ENCODE measurements at places on chromosomes 6 and 20.

DNA sequence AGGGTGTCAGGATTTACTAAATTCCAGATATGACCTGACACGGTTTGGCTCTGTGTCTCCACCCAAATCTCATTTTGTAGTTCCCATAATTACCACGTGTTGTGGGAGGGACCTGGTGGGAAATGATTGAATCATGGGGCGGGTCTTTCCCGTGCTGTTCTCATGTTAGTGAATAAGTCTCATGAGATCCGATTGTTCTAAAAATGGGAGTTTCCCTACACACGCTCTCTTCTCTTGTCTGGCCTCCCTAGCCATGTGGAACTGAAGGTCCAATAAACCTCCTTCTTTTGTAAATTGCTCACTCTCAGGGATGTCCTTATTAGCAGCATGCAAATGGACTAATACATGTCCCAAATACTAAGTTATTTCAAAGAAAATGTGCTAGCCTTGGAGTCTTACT lies 121.1 kb downstream of the CENPW start:
- DNase-seq = no peak

- DNase-seq = no peak
Observed at GRCh38 chr6:26563488-26563887, 25.3 kb downstream of the HMGN4 start.

- no peak for DNase-seq
Observed at GRCh38 chr20:34536798-34537394, 20.7 kb downstream of the DYNLRB1 start.

GRCh38 chr6:118660218-118660569 lies 8.8 kb upstream of the CEP85L start:
- DNase-seq = peak; percentile 98

- no peak for DNase-seq
Observed at GRCh38 chr6:108966855-108967755, 118.9 kb downstream of the ARMC2 start.

DNA sequence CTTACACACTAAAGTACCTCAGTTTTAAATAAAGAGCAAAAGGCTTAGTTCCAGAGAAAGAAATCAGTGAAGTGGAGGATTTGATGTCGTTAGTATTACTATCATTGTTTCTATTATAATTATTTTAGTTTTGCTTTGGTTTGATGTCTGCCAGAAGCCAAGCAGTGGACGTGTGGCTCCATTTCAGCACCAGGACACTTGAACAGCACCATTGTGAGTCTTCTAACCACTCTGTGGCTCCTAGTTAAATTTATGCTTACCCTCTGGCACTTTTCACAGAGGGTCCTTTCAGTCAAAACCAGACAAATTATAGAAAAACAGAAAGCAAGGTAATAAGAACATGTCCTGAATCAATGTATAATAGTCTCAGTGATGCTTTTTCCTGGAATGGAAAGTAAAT lies 3.4 kb downstream of the COL9A1 start:
- DNase-seq = no peak

DNA sequence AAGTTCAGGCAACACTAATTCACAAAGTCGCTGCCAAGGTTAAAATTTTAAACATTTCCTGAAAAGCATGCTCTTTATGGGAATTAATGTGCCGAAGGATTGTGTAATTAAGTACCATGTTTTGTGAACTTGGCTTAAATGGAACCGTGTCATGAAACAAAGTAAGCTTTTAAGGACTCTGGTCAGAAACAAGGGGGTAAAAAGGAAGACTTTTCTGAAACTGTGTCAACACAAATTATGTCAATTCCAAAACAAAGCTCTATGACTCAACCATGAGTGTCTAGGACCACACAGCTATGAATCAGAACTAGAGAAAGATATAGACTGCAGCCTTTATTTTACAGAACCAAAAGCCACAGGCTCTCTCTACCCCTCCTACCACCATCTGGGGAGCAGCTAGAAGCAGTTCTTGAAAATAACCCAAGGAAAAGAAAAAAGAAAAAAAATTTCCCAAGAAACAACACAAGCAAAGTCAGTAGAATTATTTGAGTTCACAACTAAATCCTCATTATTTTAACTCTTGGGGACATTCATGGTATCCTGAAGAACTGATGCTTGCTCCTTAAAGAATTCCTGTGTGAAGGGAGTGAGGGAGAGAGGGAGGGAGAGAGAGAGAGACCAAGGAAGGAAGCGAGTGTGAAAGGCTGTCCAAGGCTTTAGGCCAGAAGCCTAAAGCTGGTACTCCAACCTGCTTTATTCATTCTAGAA lies 81.9 kb downstream of the ZMYND8 start:
- DNase-seq = no peak

GRCh38 chr20:62922451-62922921 lies 3.8 kb downstream of the DIDO1 start:
- peak; percentile 64 for DNase-seq

DNA sequence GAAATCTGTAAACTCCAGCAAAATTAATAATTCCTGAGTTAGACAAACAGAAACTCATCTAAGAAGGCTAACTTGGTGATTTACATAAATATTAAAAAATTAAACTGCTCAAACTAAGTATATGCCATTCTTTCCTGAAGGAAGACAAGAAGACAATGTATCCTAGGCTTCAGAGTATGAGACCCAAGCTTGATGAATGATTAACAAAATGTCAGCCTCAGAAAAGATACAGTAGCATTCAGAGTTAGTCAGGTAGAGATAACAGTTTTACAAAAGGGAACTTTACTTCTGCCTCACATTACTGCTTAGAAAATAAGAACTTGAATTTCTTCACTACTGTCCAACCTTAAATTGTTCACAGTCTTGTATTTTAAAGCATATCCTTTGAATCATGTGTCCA lies 12.0 kb downstream of the CSNK2A1 start:
- DNase-seq = no peak

- no peak for DNase-seq
Observed at GRCh38 chr6:117309069-117309468, 43.7 kb downstream of the VGLL2 start.

DNA sequence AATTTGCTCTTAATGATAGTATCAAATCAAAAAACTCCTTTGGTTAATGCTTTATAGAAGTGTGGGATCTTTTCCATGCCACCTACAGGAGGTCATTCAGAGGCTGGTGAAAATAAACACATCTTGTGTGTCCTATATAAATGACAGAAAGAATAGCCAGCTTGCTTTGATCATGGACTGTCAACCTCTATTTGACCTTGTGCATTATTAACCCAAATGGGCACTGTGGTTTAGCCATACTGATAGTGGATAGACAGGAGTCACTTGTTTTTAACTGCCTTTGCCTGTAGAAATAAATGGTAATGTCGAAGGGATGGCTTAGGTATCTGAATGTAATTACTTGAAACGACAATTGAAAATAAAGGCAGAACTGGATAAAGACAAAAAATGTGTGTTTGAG lies 123.8 kb downstream of the CDKAL1 start:
- no peak for DNase-seq

DNA sequence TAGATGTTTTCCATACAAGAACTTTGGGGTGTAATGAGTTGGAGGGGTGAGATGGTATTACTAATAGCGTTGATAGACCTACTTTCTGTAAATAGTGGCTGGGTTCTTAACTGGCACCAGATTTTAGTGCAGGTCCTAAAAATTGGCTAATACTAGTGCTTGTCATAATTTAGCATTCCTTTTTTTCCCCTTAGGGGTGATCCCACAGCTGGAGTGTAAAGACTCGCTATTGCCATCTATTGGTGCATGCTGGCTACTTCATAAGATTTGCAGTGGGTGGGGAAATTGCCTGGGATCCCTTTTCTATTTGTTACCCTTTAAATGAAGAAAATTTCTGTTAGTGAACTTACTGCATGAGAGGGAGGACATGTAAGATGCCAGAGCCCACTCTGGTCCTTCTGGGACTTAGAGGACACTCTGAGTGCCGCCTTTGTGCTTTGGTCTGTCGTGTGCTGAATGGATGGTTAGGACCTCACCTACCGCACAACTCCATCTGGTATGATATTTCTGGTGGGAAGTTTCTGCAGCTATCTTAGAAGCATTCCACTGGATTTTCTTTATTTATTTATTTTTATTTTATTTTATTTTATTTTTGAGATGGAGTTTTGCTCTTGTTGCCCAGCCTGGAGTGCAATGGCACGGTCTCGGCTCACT lies 195.5 kb downstream of the JARID2 start:
- peak; percentile 69 for DNase-seq

GRCh38 chr20:48295966-48296421 lies 510.7 kb upstream of the SULF2 start:
- no peak for DNase-seq

DNA sequence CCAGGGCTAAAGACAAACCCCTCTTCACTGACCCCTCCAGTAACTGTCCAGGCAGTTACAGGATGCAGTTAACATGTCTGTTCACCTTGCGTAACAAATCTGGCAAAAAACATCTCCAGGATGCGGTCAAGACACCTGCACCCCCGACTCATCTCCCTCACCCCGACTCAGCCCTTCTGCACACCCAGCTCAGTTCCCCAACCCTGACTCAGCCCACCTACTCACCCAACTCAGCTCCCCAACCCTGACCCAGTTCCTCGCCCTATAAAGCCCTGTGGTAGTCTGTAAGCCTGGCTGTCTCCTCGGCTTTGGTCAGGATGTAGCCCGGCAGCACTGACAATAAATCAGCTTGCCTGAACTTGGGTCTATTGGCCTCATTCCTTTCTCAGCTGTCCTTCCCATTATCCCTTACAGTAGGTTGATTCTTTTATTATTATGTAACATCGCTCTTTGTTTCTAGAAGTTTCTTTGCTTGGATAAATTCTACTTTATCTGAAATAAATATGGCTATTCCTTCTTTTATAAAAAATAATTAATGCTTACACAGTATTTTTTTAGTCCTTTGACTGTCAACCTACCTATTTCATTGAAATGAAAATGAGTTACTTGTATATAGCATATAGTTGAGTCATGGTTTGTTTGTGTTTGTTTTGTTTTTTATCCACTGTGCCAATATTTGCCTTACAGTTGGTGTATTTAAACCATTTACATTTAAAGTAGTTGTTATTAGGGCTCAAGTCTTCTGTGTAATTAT lies 12.9 kb upstream of the ADTRP start:
- no peak for DNase-seq

DNA sequence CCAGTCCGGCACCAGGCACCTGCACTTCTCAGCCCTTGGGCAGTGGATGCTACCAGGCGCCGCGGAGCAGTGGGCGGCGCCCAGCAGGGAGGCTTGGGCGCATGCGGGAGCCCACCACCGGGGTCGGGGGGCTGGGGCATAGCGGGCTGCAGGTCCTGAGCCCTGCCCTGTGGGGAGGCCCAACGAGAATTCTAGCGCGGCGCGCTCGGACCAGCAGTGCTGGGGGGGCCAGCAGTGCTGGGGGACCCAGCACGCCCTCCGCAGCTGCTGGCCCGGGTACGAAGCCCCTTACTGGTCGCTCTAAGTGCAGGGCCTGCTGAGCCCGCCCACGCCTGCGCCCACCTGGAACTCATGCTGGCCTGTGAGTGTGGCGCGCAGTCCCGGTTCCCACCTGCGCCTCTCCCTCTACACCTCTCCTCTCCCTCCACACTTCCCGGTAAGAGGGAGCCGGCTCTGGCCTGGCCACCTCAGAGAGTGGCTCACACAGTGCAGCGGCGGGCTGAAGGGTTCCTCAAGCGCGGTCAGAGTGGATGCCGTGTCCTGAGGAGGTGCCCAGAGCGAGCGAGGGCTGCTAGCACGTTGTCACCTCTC lies 28.5 kb upstream of the SERPINB1 start:
- DNase-seq = no peak

DNA sequence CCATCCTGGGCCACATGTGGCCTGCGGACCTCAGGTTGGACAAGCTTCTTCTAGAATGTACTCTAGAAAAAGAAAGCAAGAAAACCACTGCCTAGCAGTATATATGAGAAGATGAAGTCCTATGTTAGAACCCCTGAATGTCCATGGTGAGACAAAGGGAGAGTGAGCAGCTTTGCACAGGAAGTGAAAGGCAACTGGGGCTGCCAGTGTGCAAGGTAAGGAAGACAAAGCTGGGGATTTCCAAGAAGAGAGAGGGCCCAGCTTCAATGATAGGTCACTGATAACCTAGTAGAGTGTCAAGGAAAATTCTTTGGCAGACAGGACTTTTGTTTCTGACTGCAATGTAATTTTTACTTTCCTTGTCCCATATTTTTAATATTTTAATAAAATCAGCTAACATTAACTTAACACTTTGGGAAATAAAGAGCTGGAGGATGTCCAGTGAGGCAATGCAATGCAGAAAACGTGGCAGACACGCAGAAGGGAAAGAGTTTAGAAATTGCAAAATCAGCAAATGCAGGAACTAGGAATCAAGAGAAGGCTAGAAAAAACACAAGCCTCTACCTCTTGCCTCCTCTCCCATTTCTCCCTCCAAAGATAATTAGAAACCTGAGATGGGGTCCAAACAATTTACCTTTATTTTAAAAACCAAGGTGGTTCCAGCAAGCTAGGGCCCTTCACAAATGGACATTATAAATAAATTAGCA lies 47.4 kb downstream of the CYP39A1 start:
- no peak for DNase-seq

DNA sequence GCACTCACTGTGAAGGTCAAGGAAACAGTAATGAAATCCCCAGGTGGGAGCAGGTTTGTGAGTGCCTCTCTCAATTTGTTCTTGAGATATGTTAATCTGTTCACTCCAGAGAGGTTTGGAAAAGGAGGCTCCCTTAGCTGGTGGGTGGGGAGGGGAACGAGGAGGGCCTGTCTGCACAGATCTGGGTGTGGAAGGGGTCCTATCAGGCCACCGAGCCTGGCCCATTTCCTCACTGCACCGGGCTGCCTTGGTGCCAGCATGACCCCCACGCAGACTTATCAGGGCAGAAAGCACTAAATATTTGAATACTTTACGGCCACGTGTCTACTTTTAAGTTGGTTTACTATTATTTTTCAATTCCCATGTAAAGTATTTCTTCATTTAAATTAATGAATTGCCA lies 8.3 kb downstream of the AGPAT4 start:
- DNase-seq = no peak

- peak; percentile 36 for DNase-seq
Observed at GRCh38 chr6:40425192-40425919, 161.8 kb downstream of the LRFN2 start.

DNA sequence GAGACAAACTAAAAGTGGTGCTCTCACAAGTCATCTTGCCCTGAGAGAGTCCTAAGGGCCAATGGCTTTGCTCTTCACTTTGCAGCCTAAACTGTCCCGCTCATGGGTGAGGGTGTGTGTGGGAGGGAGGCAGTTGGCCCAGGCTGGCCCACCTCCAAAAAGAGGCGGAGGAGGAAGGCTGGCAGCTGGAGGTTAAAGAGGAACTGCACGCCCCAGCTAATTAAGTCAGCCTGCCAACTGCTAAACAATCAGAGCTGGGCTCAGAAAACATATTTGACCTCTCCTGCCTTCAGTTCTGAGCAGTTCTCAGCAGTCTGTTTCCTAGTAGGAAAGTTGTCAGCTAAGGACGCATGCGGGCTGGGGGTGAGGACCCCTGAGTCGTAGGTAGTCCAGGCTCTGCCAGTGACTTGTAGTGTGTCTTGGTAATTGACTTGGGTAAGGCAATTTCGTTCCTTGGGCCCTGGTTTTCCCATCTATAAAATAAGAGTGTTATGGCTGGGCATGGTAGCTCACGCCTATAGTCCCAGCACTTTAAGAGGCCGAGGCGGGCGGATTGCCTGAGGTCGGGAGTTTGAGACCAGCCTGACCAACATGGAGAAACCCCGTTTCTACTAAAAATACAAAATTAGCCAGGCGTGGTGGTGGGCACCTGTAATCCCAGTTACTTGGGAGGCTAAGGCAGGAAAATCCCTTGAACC lies 17.0 kb downstream of the GSS start:
- DNase-seq = peak; percentile 60

GRCh38 chr6:1482381-1483166 lies 93.2 kb downstream of the FOXF2 start:
- no peak for DNase-seq
